Myocyte (in vitro differentiated cells): ENCODE measurements at places on chromosomes 7 and 10.

- DNase-seq = no peak
Observed at GRCh38 chr7:151507806-151508205, 11.9 kb downstream of the RHEB start.

GRCh38 chr10:110576220-110576619 lies 8.7 kb downstream of the SMC3 start:
- peak; percentile 68 for DNase-seq

DNA sequence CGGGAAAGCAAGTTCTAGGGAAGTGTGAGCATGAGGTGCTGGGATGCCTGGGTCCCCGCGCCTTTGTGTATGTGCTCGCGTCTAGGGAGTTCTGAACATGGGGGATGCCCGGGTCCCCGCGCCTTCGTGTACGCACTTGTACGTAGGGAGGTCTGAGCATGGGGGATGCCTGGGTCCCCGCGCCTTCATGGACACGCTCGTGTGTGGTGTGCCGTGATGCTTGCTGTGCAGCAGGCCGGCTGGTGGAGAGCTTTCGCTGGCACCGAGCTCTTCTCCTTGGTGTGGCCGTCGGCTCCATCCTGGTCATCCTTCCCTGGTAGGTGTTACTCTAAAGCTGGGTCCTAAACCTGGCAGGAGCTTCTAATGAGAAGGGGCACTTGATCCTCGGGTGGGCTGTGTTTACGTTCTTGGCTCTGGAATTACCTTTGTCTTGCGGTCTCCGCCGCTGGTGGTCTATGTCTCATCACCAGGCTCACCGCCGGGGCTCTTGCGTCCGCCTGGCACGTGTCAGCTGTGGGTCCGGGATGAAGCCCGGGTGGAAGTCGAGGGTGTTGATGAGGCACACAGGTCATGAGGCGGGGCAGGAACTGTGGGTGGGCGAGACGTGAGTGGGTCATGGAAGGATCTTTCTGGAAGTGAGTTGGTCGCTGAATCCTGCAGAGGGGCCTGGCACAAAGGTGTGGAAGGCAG lies 63.5 kb downstream of the DNAJB6 start:
- DNase-seq = no peak

DNA sequence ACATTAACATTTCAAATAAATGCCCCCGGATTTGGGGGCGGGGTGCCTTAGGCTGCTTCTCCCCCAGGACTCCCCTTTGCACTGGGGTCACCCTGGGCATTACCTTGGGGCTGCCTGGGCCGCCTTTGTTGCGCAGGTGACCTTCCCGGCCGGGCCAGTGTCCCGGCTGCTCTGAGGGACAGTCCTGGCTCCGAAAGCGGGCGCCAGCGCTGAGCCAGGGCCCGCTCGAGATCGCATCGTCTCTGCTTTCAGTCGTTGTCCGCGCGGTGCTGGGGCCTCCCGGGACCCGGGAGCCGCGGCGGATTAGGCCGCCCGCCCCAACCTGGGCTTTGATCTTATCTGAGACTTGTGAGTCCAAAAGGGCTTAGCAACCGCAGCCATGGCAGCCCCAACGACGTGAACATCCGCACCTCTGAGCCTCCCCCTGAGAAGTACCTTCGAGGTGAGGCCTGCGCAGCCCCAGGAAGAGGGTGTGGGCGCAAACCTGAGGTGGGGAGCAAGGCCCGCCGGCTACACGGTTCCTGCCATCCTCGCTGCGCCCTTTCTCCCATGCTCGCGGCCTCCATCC lies 14.8 kb upstream of the WAPL start:
- no peak for DNase-seq

DNA sequence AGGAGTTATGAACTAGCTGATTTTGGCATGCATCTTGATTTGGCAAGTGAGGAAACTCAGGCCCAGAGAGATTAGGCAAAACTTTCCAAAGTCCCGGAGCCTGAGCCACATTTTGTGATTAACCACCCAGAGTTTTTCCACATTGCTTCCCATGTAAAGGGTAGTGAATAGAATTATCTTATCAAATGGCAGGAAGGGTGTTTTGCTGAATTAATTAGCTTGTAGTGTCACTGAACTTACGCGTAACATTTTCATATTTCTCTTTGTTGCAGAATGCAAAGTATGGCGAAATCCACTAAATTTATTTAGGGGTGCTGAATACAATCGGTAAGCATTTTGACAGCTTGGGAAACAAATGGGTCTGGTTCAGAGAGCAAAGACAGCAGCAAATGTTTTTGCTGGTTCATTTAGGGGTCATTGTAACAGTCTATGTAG lies 176.2 kb downstream of the ST7 start:
- DNase-seq = no peak

DNA sequence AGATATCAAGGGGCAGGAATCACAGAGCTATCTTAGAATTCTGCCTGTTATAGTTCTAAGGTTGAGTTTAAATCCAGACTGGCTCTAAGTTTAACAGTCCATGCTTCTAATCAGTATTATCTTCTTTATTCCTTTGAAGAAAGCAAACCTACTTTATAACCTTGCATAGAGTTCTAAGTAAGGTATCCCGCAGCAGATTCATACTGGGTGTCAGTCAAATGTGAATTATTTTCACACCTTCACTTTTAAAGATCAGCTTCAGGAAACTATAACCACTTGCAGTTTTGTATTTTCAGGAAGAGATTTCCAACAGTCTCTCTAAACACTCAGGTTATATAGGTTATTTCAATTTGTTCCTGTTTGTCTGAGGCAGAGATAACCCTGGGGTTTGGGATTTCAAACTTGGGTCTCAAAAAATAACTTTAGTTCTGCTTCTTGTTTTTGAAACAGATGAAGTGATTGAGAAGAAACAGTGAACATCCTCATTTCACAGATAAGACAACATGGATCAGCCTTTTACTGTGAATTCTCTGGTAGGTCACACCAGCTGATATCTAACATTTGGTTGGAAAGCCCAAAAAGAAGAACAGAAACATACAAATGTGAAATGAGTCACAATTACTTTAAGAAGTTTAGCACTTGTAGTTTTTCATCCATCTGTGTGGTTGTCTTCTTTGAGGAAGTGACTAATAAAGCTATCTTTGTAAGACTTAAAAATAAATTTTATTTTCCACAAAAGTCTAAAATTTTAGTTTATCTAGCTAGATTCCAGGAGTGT lies 21.4 kb downstream of the STAMBPL1 start:
- no peak for DNase-seq
